ENCODE measurements at places on chromosomes 3 and 15.

DNA sequence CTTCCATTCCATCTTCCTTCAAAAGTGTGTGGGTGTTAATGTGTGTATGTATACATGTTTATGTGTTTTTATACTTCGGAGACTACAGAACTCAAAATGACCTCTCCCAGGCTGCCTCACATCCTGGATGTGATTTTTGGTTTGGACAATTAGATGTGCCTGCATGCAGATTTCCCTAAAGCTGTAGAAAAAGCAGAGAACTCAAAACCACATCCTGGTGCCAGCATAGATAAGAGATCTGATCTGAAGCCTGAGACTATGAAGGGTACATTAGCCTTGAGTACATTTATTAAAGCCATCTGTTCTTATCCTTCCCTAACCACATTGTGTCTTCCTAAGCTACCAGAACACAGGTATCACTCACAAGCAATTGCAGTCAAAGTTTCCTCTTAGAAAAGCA lies 319.4 kb upstream of the RASGRP1 start:
- DNase-seq: no peak

DNA sequence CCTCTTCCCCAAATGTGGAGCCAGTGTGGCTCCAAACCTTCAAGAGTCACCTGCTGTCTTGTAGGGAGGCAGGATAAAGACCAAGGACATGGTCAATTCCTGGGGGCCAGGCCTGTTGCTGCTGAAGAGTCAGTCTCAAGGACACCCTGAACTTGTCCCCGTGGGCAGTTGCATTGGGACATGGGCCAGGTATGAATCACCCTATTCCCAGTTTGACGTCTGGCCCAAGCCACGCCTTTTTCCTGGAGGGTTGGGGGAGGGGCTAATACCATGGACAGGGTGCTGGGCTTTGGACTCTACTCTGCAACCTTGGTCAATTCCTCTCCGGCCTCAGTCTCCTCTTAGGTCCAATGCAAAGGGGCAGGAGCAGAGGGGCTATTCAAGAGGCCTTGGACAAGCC lies 10.4 kb downstream of the ATP2B2 start:
- DNase-seq: no peak

DNA sequence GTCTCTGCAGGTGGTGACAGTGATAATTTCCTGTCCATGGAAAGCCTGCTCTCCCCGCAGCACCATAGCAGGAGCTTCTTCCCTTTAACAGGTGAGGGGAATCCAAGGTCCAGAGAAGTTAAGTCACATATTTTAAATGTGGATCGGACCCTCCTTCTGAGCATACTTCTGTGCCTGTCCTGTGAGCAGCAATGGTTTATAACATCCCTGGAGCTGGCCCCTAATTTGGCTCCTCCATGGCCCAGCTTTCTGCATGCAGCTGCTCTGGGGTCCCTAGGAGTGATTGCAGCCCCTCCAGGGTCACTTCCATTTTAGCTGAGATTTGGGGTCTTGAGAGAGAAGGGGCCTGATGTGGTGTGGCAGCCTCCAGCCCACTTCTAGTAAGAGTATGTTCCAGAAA lies 127.8 kb downstream of the EEFSEC start:
- no peak for DNase-seq

DNA sequence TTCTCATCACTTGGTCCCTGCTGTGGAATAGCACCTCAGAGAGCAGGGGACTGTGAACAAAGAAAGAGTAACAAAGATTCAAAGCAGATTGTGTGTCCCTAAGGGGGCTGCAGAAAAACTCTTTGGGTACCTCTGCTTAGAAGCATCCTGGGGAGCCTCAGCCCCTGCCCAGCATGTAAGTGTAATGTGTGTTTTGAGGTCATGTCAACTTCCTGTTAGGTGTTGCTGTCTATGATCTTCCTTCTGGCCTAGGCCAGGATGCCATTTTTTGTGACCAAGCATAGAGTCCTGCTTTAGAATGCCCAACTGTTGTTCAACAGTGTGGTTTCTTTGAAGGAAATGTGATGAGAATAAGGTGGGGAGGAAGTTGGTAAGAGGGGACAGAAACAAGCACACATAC lies 77.1 kb upstream of the BCL6 start:
- no peak for DNase-seq

GRCh38 chr3:145798007-145798406 lies 363.0 kb downstream of the PLOD2 start:
- no peak for DNase-seq

- DNase-seq: no peak
Observed at GRCh38 chr15:60546744-60547143, 67.8 kb upstream of the ICE2 start.

DNA sequence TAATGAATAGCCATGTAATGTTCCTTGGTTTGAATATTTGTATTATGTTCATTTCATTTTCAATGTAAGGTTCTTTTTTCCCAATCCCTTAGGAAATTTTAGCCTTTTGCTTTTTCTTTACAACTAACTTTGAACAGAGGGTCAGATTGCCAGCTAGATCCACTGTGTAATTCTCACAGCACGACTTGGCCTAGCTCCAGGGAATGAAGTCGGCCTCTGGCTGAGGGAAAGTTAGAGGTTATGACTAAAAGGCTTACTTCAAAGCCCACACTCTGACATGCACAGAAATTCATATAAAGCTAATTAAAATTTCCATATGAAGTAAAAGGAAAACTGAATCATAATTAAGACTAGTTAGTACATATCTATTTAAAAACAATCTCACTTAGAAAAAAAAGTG lies 38.7 kb downstream of the ROBO1 start:
- DNase-seq: no peak

DNA sequence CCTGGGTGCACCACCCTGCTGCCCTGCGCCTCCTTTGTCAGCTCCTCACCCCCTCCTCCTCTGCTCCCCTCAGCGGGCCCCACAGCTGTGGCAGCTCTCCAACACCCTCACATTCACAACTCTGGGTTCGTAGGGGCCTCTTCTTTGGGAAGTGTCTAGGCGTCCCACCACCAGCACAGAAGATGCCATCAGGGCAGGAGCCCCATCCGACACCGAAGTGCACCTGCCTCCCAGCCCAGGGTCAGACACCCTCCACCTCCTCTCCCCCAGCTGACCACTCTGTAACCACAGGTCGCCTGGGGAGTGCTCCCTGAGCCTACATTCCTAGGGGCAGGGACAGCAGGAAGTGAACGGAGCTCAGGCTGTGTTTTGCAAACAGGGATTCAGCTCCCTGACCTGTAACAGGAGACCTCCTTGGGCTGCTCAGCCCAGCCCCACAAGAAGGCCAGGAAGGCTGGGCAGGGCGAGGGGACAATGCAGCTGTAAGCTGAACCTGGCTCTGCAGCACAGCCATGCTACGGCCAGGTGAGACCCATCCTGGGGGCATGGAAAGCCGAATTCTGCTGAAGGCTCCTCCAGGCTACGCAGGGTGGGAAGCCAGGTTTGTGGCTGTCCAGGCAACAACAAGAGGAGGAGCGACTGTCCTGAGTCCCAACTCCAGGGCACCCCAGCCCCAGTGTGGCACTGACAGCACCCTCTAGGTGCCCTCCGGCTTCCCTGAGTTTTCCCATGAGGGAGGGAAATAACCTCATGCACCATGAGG lies 269.0 kb downstream of the GOLGA6L6 start:
- DNase-seq: no peak
